ENCODE measurements at places on chromosomes 5 and 9. TPM values are rescaled to one million over a fixed set of nuclear protein-coding genes. Genes with fewer than 3 reads are reported as not detected.

GRCh38 chr5:58582019-58582802, 664 bp upstream of the RAB3C start:
- DNase-seq = no peak

The NUTM2G gene
- not detected for total RNA-seq

DNA sequence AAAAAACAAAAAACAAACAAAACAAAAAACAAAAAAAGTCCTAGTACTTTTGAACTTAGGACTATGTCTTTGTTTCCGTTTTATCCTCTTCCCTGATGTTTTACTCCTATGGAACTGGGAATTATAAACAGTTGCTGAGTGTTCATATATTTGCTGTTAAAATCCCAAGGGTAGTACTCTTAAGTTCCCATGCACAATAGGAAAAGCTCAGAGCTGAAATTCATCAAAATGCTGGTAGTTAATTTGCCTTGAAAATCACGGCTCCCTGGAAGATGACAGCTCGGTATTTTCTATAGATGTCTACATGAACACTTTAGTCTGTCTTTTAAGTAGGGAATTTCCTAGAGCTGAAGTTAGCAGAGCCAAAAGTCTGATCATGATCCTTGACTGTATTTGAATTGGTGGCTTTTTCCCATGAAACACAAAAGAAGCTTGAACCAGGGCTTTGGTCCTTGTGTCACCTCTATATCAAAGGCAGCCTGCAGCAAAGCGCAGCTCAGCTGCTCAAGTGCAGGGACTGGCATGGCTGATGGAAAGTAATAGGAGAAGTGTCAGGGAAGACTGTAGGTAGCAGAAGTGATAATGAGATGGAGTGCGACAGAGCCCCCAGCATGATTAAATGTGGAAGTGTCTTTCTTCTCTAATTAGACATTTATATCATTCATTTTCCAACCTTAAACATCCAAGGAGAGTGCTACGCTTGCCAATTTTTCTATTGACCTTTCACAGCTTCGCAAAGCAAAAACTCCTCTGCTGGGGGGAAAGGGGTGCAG, 310.9 kb downstream of the TRIM36 start:
- DNase-seq = no peak

GRCh38 chr5:178642351-178642909, 15.6 kb upstream of the CLK4 start:
- DNase-seq = no peak

DNA sequence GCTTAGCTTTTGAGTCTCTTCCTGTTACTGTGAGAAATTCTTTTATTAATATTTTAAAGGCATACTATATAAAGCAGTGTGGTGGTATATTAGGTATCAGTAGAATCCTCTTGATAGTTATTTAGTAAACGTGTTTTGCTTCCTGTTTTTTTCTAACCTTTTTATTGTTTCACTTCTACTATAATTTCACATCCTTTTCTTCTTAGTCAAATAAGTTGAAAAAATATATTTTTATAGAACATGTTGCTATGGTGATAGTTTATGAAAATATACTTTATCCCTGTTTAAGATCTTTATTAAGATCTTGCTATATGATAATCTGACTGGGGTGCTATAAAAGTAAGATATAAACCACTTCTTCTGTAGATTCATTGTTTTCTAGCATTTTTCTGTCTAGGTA, 2.1 kb downstream of the POLK start:
- no peak for DNase-seq

DNA sequence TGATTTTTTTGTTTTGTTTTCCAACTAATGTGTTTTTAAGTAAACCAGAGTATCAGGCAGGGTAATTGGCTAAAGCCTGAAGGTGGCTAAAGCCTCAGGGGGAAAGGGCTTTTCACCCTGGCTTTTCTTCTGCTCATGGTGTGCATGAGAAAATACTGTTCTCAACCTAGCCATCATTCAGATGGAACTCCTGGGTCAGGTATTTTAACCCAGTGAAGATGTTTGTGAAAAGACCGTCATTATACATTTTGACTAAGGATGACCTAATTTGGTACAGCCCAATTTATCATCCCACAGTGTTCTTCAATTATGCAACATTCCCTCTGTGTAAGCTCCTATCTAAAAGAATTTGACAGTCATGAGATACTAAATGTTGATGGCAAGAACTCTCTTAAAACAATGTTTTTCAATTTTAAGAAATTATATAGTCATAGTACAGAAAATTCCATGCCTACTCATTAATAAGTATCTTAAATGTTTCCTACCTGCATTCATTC, 209.5 kb upstream of the TARS1 start:
- no peak for DNase-seq

The C9orf153 gene
- 0.63 TPM for total RNA-seq

The ALDH7A1 gene
- 1.3 TPM for total RNA-seq

GRCh38 chr9:93902051-93902779, 52.9 kb downstream of the BARX1 start:
- no peak for DNase-seq

GRCh38 chr5:118144540-118144939, 843.8 kb downstream of the DTWD2 start:
- DNase-seq = no peak

- DNase-seq = no peak
These were observed 14.6 kb downstream of the URM1 start for GRCh38 chr9:128385496-128386460.

The PCYOX1L gene
- total RNA-seq = 16.8 TPM

GRCh38 chr5:36199620-36200019, 42.1 kb downstream of the NADK2 start:
- DNase-seq = no peak

GRCh38 chr5:3353561-3353960, 242.1 kb upstream of the IRX1 start:
- DNase-seq = no peak

GRCh38 chr9:36762958-36763357, 190.3 kb downstream of the MELK start:
- no peak for DNase-seq

Measured in natural killer cell (primary cell).